ENCODE measurements at places on chromosomes 11 and 22. TPM values are rescaled to one million over a fixed set of nuclear protein-coding genes. Genes with fewer than 3 reads are reported as not detected.

Gene CDC45
- total RNA-seq: 31.2 TPM

Gene MYRF
- total RNA-seq: 25.0 TPM

Gene DKK3
- 54.5 TPM for total RNA-seq

Gene RCOR2
- 4.8 TPM for total RNA-seq

Gene PANX2
- 0.07 TPM for total RNA-seq

Gene MOGAT2
- not detected for total RNA-seq

Gene NLRP6
- total RNA-seq: not detected

Gene TH
- total RNA-seq: 0.22 TPM

Gene SLC22A12
- total RNA-seq: not detected

Gene ARHGAP20
- total RNA-seq: 0.12 TPM

Gene NAT10
- 19.8 TPM for total RNA-seq

Gene COPB1
- 132 TPM for total RNA-seq

Gene SLC7A4
- 0.29 TPM for total RNA-seq

Gene TESMIN
- 7.5 TPM for total RNA-seq

Gene LRRC75B
- 8.9 TPM for total RNA-seq

Gene NEFH
- 2.3 TPM for total RNA-seq

Gene TMEM45B
- total RNA-seq: 2.7 TPM

Gene CECR2
- 2.5 TPM for total RNA-seq

Gene ABTB2
- 14.1 TPM for total RNA-seq

Gene MMP3
- total RNA-seq: not detected

Data from epithelial cell of proximal tubule (primary cell).